NB4 (cell line): ENCODE measurements at places on chromosomes 3 and 15.

DNA sequence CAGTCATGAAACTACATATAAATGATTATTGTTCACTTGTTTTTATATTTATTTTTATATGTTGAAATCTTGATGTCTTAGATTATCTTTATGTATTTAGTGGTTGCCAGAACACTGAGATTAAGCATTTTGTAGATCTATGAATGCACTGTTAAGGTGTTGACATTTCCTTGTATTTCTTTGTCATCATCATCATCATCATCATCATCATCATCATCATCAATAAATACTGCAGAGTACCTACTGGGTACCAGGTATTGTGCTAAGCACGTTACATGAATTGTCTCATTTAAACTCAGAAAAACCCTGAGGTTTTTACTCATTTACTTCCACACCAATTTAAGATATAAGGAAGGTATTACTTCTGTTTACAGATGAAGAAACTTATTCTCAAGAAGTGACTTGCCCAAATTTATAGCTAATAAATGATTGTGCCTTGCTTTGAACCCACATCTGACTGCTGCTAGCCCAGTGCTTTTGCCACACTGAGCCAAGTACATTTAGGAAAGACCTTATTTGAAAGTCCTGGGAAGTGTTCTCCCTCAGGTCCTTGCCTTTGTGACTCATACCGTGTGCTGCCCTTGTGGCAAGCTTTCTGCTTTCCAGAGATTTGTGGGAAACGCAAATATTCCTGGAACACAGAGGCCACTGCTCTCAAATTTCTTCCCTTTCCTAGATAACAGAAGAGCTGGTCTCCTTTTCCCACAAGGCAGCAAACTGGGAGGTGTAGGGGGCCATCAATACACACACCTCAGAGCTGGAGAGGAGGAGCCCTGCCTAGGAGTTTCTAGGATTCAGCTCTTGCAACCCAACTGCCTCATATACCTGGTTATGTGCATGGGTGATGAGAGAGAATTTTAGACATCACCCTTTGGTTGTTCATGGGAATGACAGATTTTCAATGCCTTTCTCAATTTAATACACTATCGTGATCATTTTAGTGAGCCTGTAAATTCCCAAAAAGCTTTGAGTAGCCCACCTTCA lies 115.4 kb upstream of the C15orf61 start:
- no peak for DNase-seq

DNA sequence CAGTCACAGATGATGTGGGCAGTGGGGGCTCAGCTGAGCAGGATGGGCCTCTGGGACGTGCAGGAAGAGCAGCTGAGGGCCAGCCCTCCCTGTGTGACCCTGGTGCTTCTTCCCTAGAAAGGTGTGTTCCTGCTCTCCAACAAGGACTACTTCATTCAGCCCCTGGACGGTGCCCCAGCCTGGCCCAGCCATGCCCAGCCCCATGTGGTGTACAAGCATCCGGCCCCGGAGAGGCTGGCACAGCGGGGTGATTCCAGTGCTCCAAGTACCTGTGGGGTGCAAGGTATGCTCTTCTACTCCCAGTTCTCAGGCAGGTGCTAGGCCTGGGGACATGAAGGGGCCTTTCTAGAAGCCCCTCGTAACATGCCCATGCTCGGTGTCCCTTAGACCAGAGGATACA lies 38.3 kb downstream of the SAXO2 start:
- no peak for DNase-seq

- no peak for DNase-seq
Observed at GRCh38 chr3:37949866-37950265, 40.7 kb upstream of the VILL start.

DNA sequence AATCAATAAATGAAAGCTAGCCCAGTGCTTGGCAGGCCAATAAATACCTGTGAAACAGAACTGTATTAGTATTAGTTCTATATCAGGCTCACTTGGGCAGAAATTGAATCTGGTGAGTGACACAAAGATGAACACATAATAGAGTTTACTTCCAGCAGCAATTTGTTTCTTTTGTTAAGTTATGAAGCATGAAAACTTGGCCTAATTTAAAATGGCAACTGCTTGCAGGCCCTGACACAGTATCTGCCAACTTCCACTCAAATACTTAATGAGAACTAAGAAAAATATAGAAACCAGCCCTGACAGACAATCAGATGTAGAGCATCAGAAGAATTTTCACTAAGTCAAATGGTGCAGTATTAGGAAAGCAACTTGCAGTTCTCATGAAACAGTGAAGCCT lies 37.6 kb upstream of the LRIG1 start:
- no peak for DNase-seq

DNA sequence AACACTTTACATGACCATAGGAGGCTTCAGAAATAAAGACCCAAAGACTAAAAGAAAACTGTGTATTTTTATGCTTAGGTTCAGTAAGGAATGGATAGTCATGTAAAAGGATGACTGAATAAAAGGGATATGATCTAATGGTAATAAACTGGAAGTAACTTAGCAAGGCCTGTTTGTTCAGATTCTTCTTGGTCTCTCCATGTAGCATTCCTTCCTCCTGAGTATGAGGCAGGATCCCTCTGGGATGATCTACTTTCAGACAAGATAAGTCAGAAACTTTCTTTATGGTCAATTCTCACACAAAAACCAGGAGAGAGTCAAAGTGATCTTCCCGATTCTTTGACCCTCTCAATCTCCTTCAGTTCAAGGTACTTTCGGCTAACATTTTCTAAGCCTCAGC lies 340.8 kb upstream of the DCBLD2 start:
- DNase-seq = no peak

- DNase-seq = peak; percentile 55
Observed at GRCh38 chr15:90571063-90571541, 41.4 kb downstream of the CRTC3 start.

GRCh38 chr3:179073816-179074215 lies 2.2 kb upstream of the ZMAT3 start:
- DNase-seq = no peak

- no peak for DNase-seq
Observed at GRCh38 chr3:133568294-133569014, 5.0 kb upstream of the CDV3 start.

DNA sequence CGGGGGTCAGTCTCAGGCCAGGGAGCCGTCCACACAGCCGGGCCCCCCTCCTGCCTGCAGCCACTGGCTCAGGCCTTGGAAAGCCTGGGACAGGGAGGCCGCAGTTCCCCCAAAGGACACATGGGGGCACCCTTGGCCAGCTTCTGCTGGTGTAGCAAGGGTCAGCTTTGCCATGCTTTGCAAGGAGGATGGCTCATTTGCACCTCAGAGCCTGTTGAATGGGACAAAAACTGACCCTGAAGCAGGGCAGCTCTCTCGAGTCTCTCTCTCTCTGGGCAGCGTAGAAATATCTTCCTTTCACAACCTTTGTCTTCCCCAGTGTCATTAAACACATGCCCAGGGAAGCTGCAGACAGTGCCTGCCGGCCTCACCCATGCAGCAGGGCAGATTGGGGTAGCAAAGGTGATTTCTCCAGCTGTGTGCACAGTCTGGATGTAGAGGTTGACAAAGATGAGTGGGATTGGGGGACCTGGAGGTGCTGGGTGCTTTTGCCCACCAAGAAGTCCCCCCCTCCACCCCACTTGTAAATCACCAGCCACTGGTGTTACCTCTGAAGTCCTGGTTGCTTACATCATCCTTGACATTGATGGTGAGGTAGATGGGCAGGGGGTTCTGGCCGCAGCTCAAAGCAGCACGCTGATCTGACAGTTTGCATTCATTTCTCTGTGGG lies 17.4 kb upstream of the EHD4 start:
- peak; percentile 76 for DNase-seq
